ENCODE measurements at places on chromosomes 3 and 15.

GRCh38 chr3:177622520-177622919 lies 425.2 kb upstream of the TBL1XR1 start:
- no peak for DNase-seq

- DNase-seq = peak; percentile 73
Observed at GRCh38 chr3:126654571-126655383, at the start of gene TXNRD3. TXNRD3 (minus strand) TSS chr3:126655124.

DNA sequence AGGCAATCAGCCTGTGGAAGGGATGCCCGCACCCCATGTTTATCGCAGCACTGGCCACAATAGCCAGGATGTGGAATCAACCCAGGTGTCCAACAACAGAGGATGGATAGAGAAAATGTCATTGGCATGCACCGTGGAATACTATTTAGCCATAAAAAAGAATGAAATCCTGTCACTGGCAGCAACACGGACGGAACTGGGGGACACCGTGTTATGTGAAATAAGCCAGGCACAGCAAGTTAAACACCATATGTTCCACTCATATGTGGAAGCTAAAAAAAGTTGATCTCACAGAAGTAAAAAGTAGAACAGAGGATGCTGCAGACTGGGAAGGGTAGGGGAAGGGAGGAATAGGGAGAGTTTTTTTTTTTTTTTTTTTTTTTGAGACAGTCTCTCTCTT lies 15.6 kb downstream of the MELTF start:
- DNase-seq = no peak

- no peak for DNase-seq
Observed at GRCh38 chr3:197186887-197187588, 111.4 kb downstream of the DLG1 start.

DNA sequence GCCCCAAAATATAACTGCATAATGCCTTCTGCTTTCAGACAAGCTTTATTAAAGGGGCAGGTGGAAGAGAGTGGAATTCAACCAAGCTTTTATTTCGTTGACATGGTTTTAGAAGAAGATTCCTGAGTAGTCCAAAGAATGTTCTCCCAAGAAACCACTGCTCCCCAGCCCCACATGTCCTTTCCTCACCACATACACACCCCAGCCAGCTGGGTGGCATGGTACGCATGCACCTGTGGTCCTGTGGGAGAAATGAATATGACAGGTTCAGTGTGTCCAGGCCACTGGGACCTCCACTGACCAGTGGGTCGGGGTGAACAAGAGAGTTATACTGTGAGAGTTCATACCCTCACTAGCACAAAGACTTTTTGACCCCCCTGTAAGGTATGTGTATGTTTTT lies 30.2 kb downstream of the ARID3B start:
- no peak for DNase-seq

- DNase-seq = no peak
Observed at GRCh38 chr3:108416111-108416869, 94.1 kb downstream of the MYH15 start.

DNA sequence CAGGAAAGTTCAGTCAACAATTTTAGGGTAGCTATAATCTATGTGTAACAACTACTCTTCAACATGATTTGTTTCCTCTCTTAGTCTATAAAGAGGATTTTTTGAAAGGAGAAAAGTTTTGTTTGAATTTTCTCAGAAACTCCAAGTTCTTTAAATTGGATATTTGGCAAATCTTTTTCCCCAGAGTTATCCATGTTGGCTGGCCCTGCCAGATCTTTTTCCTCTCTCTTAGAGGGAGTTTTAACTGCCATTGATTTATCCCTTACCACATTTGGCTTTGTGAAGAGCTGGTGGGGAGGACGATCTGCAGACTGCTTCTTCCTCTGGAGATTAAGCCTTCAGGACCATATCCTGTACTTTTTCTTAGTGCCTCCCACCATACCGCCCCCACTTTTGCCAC lies 64.9 kb upstream of the ROPN1 start:
- DNase-seq = no peak

DNA sequence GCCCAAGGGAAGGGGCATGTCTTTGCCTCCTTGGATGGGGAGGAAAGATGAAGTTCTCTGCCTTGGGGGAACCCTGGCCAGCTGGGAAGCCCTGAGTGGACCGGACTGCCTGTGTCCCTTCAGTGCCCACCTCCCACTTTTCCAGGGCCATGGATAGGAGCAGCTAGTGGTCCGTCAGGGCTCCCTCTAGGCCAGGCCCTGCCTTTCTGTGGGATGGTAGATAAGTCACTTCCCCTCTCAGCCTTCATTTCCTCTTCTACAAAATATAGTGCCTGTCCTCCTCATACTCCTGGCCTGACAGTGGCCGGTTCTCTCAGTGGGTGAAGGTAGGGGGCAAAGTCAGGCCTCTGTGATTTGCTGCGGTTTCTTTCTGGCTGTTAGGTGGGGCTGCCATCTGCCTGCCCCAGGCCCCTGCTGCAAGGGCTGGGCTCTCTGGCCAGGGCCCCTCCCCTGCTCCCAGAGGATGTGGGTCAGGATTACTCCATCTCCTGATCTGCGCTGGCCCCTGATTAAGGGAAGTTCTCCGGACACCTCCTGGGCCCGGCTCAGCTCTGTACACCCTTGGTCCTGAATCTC lies 1.4 kb downstream of the PLEKHO2 start:
- no peak for DNase-seq

DNA sequence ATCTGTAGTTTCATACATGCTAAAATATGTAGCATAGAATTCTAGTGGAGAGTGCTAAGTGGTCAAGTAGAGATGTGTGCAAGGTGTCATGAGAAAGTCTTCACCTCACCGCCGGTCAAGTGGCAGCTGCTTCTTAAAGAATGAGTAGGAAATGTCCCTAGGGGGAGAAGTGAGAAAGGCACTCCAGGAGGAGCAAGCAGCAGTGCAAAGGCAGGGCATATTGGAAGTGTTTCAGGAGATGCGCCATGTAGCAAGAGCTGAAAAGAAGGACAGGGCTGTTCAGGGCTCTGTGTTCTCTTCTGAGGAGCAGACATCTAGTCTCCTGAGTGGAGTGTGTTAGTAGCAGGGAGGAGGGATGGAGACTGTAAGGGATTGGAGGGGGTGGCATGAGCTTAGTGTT lies 312.4 kb upstream of the SEMA6D start:
- no peak for DNase-seq

GRCh38 chr3:4695846-4696245 lies 202.7 kb downstream of the ITPR1 start:
- DNase-seq = no peak

DNA sequence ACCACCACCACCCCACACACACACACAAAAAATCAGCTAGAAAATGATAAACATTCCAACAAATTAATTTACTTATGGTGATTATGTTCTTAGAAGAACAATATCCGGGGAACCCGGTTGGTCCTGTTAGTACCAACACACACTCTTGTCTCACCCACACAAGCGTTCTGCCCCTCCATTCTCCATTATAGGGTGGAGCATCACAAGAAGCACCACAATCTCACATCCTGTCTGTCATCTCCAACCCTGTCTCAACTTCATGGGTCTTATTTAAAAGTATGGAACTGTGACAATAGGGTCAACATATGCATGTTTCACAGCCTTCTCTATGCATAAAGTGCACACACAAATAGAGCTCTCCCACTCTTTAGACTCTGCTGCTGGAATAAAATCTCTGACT lies 5.6 kb downstream of the GSK3B start:
- no peak for DNase-seq

DNA sequence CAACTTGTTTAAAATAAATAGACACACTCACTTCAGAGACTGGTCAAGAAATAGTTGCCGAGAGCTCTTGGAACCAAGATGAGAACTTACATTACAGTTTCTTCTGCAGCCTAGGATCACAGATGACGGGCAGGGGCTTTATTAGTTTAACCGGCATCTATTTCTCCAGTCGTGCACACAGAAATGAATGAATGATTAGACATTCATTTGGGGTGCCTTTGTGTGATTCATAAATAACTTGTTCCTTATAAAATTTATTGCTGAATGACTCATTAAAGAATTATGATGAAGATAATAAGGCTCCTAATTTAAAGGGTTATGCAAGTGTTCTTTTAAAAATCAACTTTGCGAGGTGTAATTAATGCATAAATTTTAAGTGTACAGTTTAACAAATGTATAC lies 20.8 kb downstream of the NFKBIZ start:
- no peak for DNase-seq

GRCh38 chr3:4739289-4740236 lies 239.7 kb upstream of the BHLHE40 start:
- no peak for DNase-seq

Measured in activated CD4-positive, alpha-beta T cell treated with anti-CD3 and anti-CD28 coated beads for 24 hours (primary cell).